Fibroblast of skin of left biceps (primary cell): ENCODE measurements at places on chromosomes 4 and X.
A peak's percentile ranks its signal among the peaks of the same experiment; 100 is the strongest.

DNA sequence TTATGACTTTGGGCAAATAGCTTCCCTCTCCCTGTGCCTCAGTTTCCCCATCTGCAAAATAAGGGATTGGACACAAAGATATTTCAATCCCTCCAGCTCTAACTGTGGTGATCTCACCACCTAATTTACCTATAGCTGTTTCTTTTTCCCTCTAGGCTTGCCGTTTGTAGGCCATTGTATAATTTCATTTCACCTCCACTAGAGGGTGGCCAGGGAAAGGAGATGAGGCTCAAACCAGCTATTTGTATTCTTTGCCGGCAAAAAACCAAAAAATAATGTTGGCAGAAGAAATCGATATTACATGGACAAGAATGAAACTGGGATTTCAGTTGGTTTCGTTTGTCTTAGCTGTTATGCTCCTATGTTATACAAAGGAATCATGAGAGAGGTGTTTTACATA is 36.1 kb upstream of the DOCK11 start:
- DNase-seq: peak; percentile 8

GRCh38 chr4:86891762-86892635 is at the start of gene C4orf36:
C4orf36 (minus strand) TSS chr4:86892422; CDS start chr4:86891520, 902 bp downstream.
- DNase-seq: no peak

DNA sequence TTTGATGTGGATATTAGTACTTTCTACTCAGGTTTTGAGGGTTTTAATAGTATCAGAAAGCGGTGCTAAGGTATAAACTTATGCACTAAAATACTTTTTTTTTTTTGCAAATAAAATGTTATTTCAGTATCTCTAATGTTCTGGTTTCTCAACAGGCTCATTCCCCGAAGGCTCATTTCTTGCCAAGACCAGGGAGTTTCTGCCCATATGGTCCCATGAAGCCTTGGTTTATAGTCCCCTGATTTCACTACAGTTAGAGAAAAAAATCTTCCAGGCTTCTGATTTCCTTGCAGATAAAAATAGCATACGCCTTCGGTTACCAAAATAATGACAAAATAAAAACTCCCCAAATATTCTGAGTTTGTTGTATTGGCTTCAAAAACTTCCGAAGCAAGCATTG is 814.2 kb upstream of the PABPC4L start:
- DNase-seq: no peak

DNA sequence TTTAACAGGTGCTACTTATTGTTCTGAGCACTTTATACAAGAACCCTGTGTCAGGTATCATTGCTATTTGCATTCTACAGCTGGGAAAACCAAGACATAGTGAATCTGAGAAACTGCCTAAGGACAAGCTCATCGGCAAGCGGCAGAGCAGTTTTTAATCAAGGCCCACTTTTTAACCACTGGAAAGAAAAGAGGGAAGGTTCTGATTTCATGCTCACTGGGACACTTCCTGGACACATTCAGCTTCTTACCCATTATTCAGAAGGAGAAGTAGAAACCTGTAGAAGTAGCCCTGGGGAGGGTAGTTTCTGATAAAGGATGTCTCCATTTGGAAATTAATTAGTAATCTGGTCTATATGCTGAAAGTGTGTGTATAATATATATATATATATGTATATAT is 2.5 kb upstream of the LNX1 start:
- DNase-seq: no peak

GRCh38 chr4:149795256-149795655 is 20.4 kb downstream of the IQCM start:
- DNase-seq: no peak

GRCh38 chr4:52932591-52933470 is 70.7 kb downstream of the RASL11B start:
- DNase-seq: no peak

GRCh38 chrX:141221611-141222010 is 20.7 kb downstream of the SPANXC start:
- no peak for DNase-seq

GRCh38 chr4:110198049-110198434 is 373 bp downstream of the ELOVL6 start:
- no peak for DNase-seq

DNA sequence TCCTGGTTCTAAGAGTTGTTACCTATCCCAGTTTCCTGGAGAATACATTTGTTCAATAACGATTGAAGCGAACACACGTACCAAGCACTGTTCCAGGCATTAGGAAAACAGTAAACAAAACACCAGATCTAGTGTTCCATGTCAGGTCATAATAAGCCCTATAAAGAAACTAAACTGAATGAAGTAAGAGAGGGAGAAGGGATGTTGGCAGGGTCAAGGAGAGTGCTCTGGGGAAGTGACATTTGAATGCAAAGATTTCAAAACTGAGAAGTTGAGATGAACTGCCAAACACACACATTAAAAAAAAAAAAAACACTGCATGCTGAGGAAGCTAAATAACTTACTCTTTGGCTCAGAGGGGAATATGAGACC is 14.4 kb upstream of the ENAM start:
- DNase-seq: no peak

DNA sequence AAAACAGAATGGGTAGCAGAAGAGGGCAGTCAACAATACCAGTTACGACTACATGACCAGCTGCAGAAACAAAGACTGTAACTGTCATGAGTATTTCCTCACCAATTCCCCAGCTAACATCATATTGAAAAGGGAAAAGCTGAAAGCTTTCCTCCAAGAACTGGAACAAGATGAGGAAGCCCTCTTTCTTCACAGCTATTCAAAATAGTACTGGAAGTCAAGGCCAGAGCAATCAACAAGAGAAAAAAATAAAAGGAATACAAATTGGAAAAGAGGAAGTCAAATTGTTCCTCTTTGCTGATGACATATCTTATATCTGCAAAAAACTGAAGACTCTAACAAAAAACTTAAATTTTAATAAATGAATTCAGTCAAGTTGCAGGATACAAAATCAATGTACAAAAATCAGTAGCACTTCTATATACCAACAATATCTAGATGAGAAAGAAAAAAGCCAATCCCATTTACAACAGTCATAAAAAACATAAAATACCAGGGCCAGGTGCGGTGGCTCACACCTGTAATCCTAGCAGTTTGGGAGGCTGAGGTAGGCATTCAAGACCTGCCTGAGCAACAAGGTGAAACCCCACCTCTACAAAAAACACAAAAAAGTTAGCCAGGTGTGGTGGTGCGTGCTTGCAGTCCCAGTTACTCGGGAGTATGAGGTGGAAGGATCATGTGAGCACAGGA is 125.4 kb downstream of the ATP8A1 start:
- DNase-seq: no peak

GRCh38 chrX:69203638-69204037 is 38.4 kb upstream of the PJA1 start:
- DNase-seq: no peak

GRCh38 chrX:44971674-44972073 is 98.7 kb downstream of the KDM6A start:
- DNase-seq: no peak

DNA sequence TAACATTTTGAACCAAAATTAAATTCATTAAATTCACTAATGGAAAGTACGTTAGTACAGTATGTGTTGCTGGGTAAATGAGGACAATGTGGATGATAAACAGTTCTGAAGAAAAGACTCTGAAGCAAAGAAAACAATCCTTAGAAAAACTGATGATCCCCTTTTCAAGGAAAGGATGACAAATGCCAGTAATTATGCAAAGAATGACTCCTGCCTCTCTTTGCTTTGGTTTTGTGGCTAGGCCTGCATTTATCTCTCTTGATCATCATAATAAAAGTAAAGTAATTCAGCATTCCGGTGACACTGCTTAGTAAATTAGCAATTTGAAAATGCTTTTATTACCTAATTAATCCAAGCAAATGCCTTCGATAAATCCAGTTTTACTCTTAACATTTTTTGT is 652.2 kb upstream of the DIPK2B start:
- no peak for DNase-seq

- peak; percentile 4 for DNase-seq
Measured at GRCh38 chrX:123013141-123013540, 170.9 kb upstream of the GRIA3 start.

DNA sequence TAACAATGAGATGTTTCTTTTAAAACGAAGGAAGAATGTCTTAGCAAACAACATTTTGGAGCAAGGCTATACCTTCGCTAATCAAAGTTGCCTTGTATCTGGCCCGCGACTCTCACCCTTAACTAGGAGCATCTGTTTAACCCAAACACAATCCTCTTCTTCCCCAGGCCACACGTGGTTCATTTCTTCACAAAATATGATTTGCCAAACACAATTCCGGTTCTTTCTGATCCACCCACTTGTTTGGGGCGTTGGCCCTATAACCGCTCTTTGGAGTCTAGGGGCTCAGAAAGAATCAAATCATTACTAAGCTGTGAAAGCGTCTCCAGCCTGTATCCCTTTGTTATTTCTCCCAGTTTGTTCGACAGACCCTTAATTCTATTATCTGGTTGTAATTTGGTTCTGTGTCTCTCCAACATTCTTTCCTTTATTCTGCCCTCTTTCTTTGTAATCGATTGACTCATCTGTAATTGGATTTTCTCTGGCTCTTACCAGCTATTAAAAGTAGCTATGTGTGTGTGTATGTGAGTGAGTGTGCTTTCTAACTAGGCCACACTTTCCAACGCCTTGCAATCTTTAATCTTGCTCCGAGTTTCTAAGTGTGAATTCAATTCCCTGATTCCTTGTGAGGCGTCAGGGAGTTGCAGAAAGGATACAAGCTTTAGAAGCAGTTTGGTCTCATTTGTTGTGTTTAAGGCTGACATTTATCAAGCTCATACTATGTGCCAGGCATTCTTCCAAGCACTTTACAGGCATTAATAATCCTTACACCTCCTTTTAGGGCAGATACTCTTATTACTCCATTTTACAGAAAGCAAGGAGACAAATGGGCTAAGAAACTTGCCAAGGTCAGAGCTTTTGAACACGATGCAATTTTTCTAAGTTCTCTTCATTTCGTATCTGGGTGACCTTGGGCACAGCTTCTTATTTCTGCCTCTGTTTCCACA is 138.6 kb upstream of the CPEB2 start:
- no peak for DNase-seq

DNA sequence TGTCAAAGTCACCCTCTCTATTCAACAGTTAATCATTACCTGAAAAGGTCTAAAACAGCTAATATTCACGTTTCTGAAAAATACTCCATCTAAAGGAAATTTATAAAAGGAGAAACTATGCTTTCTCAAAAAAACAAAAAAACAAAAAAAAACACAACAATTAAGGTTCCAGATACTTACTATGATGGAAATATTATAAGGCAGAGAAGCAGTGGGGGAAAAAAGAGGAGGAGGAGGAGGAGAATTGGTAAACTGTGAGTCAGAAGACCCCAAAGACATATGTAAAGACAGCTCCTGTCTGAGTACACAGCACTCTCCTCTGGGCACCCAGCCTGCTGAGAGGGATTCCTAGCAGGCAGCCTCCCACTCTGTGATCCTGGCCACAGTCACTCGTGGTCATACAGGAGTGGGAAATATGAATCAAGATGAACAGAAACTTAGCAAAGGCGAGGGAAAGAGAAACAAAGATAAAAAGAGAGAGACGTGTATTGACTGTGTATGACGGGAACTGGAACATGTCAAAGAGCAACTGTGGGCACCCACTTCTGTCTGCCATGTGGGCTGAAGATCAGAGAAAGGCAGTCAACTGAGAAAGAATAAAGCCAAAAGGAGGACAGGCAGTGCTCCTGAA is 12.5 kb downstream of the KLHL15 start:
- no peak for DNase-seq

DNA sequence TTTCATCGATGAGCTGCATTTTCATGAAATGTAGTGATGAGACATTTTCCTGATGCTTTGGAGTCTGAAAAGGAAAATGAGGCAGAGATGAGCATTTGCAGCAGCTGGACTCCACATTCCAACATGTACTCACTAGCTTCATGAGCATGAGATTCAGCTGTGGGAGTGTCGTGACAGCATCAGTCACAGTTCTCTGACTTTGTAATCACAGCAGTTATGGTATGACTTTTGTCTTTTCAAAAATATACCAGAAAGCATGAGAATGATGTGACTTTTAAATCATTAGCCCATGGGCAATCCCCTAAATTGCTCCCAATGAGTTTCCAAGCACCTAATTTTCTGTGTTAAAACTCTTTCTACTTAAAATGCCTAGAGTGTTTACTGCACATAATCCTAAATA is 18.3 kb upstream of the MSL3 start:
- DNase-seq: no peak

GRCh38 chrX:5306654-5307121 is 922.0 kb downstream of the NLGN4X start:
- DNase-seq: no peak

DNA sequence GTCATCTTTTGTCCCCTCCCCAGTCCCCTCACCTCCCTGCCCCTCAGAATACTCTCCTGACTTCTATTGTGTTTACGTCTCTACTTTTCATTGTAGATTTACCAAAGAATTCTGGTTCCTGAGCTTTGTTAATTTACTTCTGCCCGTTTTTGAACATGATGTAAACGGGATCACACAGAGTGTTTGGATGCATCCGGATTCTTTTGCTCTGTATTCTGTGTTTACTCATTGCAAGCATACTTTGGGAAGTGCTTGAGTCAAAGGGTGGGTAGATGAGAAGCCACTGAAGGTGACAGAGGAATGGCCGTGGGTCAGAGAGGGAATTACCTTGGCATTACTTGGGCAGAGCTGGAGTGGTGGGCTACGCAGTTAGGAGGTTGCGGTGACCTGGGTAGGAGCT is 18.0 kb downstream of the CLCN4 start:
- no peak for DNase-seq

DNA sequence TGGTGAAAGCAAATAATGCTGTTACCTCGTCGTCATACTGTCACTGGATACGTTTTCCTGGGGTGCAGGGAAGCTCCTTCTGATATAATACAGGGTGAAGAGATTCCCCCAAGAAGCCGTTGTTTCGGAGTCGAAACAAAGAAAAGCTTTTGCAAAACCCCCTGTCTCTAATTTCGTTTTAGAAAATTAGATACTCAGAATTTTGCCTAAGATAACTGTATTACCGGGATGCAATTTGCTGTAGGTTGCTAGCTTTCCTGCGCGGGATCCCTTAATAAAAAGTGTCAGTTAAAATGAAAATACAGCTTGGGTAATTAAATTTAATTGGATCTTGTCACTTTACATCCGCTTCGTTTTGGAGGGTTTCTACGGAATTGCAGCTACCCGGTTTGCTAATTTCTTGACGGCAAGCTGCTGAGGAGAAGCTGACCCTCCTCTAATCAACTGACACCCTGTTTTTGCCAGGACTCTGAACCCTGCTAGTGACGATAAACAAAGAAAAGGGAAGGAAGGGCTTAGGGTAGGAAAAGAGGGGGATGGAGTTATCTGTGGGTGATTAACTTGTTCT is 174.6 kb downstream of the SHOX start:
- DNase-seq: no peak

DNA sequence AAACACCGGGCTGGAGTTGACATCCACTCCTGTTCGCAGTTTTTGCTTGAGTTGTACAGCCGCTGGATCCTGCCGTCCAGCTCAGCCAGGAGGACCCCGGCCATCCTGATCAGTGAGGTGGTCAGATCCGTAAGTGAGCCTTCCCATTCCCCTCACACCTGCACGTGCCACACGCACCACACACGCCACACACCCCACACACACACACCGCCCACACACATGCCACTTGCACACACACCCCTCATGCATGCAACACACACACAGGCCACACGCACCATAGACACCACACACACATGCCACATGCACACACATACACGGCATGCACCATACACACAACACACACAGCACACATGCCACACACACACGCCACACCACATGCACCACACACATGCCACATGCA is 20.1 kb upstream of the MSANTD1 start:
- DNase-seq: no peak

- DNase-seq: no peak
Measured at GRCh38 chr4:1241936-1242505, 6.9 kb downstream of the CTBP1 start.

GRCh38 chr4:167052631-167053091 is 181.6 kb downstream of the SPOCK3 start:
- DNase-seq: no peak
